Adrenal gland (tissue), 19 donors: ENCODE measurements at places on chromosomes 11 and 22.

DNA sequence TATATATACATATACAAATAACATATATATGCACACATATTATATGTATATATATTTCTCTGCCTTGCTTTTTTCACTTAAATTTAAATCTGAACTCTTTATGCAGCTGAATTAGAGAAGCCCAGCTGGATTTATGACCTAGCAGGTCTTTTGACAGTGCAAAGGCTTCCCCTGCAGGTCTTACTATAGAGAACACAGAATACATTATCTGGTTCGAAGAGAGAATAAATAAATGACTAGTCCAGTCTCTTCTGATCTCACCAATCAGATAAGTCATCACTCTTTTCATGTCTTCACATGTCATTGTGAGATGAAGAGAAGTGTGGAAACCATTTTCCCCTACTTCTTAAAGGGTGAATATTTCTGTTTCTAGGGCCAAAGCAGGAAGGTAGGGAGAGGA lies 58.2 kb downstream of the OR10A6 start:
- no peak for DNase-seq

- DNase-seq: no peak
These were observed 480 bp downstream of the PLEKHA7 start for GRCh38 chr11:17013548-17014320.

- no peak for DNase-seq
These were observed 16.0 kb upstream of the TUB start for GRCh38 chr11:8065031-8065430.

GRCh38 chr11:111720801-111721494 lies 45.2 kb downstream of the PPP2R1B start:
- no peak for DNase-seq

GRCh38 chr11:57391111-57391510 lies 661 bp upstream of the PRG2 start:
- no peak for DNase-seq
